ENCODE measurements at places on chromosomes 7 and 10.

DNA sequence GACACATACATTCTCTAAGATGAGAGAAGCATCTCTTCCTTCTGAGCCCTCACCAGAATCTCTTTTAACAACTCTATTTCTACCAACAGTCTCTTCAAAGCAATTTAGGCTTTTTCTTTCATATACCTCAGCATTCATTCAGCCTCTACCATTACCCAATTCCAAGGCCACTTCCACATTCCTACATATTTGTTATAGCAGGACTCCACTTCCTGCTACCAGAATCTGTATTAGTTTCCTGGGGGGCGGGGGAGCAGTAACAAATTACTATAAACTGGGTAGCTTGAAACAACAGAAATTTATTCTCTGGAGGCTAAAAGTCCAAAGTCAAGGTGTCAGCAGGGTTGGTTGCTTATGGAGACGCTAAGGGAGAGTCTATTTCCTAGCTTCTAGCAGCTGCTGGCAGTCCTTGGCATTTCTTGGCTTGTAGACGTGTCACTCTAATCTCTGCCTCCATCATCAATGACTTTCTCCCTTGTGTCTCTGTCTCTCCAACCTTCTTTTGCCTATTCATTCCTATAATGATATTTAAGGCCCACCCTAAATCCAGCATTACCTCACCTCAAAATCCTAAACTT lies 7.4 kb downstream of the PRPS1L1 start:
- DNase-seq: no peak

DNA sequence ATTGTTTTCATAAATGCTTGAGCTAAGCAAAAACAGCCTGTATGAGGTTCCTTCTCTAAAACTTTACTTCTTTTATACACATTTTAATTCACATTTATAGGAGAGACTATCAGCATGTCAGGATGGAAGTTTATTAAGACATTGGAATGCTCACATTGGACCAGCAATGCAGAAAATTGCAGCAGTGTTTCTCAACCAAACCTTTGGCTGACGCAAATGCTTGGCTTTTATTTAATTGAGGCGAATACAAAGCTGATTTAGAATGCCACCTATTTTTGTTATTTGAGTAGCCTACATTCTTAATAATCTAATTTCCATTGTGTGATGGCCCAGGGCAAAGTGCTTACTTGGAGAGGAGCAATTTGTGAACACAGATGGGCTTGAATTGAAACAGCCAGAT lies 283.2 kb downstream of the ARL4A start:
- no peak for DNase-seq

DNA sequence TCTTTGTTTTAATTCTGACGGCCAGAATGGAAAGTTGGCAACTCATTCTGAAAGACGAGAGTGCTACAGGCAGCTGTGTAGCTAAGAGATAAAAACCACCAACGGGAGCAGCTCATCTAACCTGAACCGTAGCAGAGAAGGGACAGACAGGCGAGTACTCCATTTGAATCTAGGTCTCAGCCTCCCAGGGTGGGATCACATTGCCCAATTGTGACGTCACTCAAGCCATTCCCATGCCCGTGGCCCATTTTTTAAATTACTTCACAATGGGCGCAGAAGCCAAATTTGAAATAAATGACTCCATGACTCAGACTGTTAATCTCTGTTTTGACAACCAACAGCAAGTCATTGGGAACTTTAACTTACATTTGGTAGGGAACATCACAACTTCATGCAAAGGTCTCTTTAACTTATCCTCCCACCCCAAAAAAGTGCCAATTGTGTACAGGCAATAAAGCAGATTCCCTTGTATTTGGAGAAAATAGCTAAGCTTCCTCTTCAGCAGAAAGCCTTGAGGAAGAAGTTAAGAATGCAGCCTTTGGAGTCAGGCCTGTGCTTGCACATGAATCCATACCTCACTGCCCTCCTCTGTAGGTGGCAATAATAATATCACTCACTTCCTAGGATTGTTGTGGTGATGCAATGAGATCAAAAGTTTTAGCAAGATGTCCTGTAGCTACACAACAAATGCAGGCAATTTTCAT lies 93.2 kb upstream of the KIF5B start:
- peak; percentile 66 for DNase-seq

GRCh38 chr7:108094933-108095710 lies 35.0 kb downstream of the LAMB4 start:
- peak; percentile 71 for DNase-seq

GRCh38 chr7:99622596-99622995 lies 5.8 kb downstream of the ZSCAN25 start:
- DNase-seq: no peak

GRCh38 chr7:141541375-141541774 lies 9.8 kb upstream of the AGK start:
- no peak for DNase-seq

DNA sequence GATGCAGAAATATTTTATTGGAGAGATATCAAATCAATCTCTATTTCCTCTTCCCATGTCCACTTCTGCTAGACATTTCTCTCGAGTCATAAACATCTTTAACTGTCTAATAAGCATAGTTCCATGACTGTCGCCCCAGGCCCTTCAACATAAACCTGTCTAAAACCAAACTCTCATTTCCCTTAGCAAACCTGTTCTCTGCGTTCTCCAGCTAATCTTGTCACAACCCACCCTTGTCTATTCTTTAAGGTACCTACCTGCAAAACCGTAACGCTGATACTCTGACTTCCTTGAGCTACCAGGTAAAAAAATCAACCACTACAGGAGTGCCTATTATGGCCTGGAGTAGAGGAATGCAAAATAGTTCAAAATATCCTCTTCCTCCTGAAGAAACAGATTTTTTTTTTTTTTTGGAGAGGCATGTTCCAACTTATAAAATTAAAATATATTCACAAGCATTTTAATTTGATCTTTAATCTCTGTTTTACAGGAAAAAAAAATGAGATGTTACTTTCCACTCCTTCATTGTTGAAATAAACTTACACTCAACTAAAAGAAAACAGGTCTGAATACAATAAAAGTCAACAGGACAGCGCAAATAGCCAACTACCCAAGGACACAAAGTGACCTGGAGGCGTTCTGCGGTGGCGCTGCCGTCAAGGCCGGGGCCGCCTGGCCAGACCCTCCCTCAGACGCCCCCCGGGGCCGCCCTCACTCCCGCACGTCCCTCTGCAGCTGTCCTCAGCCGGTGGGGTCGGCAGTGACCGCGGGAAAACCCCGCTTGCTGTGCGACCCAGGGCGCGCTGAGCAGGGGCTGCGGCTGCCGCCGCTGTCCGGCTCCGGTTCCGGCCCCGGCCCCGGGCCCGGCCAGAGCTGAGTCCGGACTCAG lies 765 bp downstream of the SLC25A40 start:
- DNase-seq: no peak

GRCh38 chr10:128062331-128062880 lies 63.8 kb downstream of the MKI67 start:
- no peak for DNase-seq

- DNase-seq: no peak
Measured at GRCh38 chr7:48522692-48523091, 351.4 kb downstream of the ABCA13 start.

GRCh38 chr7:27199849-27200760 lies at the start of gene HOXA13:
Gene HOXA13, minus strand, starts transcription at chr7:27200091. Its CDS starts 14 bp downstream, at chr7:27200077.
- DNase-seq: no peak

GRCh38 chr10:96275685-96276418 lies 4.5 kb upstream of the BLNK start:
- DNase-seq: no peak

DNA sequence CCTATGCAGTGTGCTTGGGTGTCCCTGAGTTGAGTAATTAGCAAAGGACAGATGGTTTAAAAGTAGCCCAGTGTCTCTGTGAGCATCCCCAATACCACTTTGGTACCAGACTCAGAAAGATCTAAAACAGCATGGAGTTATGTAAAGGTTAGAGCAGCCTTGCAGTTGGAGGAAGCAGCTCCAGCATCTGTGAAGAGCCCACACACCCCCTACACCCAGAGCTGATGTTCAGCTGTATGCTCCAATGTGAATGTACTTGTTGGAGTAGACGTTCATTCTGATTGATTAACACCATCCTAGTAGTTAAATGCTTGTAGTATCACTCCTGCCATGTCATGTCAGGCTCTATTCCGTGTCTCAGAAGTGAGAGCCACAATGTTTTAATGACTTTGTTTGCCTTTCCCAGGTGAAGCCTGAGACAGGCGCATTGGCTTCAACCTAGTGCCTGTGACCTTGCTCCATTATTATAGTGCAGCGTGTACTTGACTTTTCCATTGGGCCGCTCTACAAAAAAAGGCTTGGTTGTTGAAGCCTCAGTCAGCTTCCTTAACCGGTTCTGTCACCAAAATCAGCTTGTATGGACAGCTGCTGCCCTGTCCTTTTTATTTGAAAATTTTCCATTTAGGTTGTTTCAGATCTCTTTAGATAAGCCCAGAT lies 154.2 kb downstream of the LCOR start:
- DNase-seq: no peak

DNA sequence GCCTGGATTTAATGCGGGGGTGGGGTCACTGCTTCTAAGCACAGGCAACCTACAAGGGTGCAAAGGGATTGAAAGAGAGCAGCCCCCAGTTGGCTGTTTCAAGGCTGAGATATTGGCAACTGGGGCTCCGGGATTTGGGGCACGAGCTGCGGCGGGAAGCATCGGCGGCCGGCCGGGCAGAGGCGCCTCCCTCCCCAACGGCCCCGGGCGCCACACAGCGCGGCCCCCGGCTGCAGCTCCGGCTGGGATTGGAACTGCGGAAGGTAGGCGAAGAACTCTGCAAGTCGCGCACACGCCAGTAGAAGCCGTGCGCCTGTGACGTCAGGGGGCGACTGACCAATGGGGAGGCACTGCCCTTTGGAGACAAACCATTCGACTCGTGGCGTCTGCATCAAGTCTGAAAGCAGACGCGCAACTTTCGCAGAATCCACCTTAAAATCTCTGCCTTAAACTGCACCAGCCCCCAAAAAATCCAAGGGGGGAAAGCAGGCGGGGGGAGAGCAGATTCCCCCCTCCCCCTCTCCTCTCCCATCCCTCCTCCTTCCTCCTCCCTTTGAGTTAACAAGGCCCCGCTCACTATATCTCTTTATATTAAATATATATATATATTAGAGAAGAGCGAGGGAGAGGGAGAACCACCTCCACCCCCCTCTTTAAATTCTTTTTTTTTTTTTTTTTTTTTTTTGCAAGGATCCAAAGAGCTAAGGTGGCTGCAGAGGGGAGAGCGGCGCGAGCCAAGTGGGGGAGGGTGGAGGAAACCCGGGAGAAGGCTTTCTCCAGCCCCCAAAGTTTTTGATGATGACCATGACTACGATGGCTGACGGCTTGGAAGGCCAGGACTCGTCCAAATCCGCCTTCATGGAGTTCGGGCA lies at the start of gene DLX6:
TSS of gene DLX6 (plus strand) at position 371 of the 872 bp plus-strand sequence. CDS start at position 796, 425 bp downstream.
- DNase-seq: peak; percentile 82

- DNase-seq: no peak
Measured at GRCh38 chr7:112982441-112983063, 104.1 kb downstream of the GPR85 start.

GRCh38 chr7:601036-601594 lies 81.5 kb upstream of the PDGFA start:
- no peak for DNase-seq

DNA sequence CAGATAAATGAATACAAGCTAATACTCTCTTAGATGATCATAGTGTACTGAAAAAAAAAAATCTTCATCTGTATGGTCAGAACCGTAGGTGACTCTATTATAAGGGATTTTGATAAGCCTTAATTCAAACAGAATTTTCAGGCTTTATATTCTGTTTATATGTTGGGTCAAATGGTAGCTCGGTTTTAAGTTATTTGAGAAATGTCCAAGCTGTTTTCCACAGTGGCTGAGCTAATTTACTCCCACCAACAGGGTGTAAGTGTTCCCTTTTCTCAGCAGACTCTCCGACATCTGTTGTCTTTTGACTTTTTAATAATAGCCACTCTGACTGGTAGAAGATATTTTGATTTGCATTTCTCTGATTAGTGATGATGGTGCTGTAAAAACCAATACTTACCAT lies 328.8 kb upstream of the MAGI2 start:
- no peak for DNase-seq

DNA sequence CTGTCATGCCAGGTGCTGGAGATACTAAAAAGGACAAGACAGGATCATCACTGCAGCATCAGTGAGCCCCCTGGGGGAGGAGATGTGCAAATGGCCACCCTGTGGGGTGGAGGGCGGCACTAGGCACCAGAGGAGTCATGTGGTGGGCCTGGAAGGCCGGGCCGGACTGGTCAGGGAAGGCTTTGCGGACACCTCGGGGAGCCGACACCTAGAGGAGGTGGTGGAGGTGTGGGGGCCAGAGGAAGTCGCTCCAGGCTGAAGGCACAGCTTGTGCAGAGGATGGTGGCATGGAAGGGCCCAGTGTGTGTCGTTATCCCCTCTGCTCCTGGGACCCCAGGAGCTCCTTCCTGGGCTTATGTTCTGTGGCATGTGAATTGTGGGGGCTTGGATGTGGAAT lies 437.7 kb downstream of the RPS24 start:
- no peak for DNase-seq

- no peak for DNase-seq
Measured at GRCh38 chr7:155702616-155703015, 58.2 kb downstream of the RBM33 start.

All from AG08396 (cell line).